ENCODE measurements at places on chromosomes 1 and 21.

GRCh38 chr1:60035921-60036320 lies 37.6 kb downstream of the C1orf87 start:
- no peak for DNase-seq

GRCh38 chr1:3066250-3066711 lies 2.7 kb upstream of the PRDM16 start:
- DNase-seq, result no peak

DNA sequence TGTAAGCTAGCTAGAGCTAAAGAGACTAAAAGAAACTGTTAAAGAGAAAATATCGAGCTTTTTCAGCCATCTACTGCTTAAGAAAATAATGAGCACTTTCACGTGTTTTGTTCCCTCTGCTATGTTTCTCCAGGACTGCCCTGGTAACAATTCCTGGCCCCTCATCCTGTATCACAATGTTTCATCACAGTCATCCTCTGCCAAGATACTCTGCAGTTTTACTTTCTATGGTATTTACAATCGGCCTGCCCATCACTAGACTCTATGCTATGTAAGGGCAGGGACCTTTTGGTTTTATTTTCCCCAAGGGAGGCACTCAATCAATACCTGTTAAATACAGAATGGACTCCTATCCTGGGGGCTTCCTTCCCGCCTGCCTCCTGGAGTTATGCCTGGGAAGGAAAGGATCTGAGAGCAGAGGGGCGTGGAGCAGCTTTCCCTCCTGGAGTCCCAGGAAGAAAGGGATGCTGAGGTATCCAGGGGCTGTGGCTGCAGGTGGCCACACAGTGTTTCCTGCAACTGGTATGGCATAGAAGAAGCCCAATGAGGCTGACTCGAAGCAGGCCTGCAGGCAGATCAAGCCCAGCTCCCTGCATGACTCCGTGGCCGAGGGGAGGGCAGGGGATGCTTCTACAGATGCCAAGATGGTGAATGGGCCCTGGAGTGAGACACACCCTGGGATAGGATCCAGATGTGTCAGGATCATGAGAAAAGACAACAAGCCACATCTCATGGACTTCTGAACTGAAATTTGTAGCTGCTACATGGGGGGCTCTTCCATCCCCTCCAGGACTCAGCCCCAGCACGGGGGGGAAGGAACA lies 52.9 kb downstream of the MATN1 start:
- DNase-seq, result no peak

DNA sequence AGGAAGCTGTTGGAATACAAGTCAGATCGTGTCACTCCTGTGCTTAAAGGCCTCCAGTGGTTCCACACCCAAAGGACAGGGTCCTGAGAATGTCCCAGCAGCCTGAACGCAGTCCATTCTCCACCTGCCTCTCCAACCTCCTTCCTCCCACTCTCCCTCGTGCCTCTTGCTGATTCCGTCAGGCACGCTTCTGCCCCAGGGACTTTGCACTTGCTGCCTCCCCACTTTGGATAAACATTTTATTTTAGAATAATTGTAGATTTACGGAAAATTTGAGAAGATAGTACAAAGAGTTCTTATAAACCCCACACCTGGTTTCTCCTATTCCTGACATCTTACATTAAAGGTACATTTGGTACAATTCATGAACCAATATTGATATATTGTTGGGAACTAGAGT lies 28.4 kb upstream of the LDLRAP1 start:
- no peak for DNase-seq

GRCh38 chr1:69513601-69514000 lies 54.1 kb upstream of the LRRC7 start:
- no peak for DNase-seq

- no peak for DNase-seq
Observed at GRCh38 chr1:79376106-79376505, 369.6 kb upstream of the ADGRL4 start.

- no peak for DNase-seq
Observed at GRCh38 chr1:183922197-183922596, 115.3 kb downstream of the COLGALT2 start.

GRCh38 chr1:43304771-43305300 lies 4.1 kb downstream of the TIE1 start:
- no peak for DNase-seq

- no peak for DNase-seq
Observed at GRCh38 chr1:215056584-215056983, 26.0 kb upstream of the KCNK2 start.

- DNase-seq, result no peak
Observed at GRCh38 chr21:36080386-36080785, 10.6 kb downstream of the CBR1 start.

GRCh38 chr1:201582705-201583442 lies 43.9 kb downstream of the NAV1 start:
- no peak for DNase-seq

GRCh38 chr1:154663471-154664060 lies 55.6 kb upstream of the ADAR start:
- no peak for DNase-seq

DNA sequence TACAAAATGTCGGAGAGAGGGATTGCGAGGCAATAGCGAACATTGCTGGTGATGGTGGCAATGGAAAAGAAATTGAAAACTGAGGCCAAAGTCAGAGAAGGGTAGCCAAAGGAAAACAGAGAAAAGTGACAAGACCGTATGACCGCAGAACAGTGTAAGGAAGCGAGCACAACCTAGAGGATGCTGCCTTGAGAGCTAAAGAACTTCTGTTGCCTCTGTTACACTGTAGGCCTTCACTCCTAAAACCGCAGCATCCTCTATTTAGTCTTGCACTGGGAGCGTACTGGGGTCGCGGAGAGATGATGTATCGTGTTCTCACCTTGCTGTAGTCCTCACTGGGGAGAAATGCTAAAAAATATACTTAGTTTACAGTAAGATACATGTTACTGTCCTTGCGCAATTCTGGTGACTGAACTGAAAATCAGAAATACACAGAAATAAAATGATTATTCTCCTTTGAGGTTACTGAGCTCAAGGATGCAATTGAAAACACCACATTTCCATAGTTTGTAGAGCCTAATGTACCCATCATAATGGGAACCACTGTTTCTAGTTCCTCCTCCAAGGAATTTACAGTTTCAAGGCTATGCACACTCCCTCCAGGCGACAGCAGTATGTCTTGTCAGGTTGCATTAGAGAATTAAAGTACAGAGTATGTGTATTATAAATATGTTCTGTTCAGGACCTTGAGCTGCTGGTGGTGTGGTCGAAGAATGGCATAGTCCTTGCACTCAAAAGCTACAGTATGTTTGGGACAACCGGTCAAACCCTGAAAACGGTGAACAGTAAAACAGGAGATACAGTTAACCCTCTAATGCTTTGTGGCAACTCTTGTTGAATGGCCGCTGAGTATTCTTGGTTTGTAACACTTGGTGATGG lies 1.3 kb downstream of the NEK7 start:
- DNase-seq, result peak; percentile 62

- DNase-seq, result no peak
Observed at GRCh38 chr1:24948079-24948827, 18.2 kb upstream of the RUNX3 start.

- no peak for DNase-seq
Observed at GRCh38 chr1:210236840-210237409, 4.3 kb downstream of the SERTAD4 start.

- DNase-seq, result no peak
Observed at GRCh38 chr1:30764939-30765555, 7.5 kb upstream of the LAPTM5 start.

GRCh38 chr1:225911191-225912130 lies 12.6 kb downstream of the PYCR2 start:
- no peak for DNase-seq

DNA sequence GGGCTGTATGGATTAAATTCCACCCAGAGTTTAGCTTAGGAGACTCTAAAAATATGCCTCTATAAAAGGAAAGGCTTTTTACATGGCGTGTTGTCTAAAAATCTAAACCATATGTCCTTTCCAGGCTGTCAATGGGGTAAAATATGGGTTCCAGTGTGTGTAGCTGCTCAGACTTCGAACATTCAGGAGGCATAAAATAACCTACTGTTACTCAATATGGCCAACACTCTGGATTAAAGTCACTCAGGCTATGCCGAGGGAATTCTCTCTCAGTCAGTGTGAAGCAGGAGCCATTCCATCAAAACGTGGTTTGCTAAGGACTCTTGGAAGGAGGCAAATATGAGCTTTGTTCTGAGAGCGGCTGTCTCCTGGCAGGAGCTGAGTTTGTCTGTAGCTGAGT lies 135.3 kb downstream of the RUNX1 start:
- no peak for DNase-seq

- no peak for DNase-seq
Observed at GRCh38 chr1:218948446-218948845, 225.2 kb upstream of the LYPLAL1 start.

GRCh38 chr21:42146273-42146805 lies 72.6 kb upstream of the ABCG1 start:
- no peak for DNase-seq

GRCh38 chr21:44666401-44667320 lies at the start of gene KRTAP12-2:
Gene KRTAP12-2, minus strand, starts transcription at chr21:44666927. Its CDS starts 41 bp downstream, at chr21:44666886.
- no peak for DNase-seq

DNA sequence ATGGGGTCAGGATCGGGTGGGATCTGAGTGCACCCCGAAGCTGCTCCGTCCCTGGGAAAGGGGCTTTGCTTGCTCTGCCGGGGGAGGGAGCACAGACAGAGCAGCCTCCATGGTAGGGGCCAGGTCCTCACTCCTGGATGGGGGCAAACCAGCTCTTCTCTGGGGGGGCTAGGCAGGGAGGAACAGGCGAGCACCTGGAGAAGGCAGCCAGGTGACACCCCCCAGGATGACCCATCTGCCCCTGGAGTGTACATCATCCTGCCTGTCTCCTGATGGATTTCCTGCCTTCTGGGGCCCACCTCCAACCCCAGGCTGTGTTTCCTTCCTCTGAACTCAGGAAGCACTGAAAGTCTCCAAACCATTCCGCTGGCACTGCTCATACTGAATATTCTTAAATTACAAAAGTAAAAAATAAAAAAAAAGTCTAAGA lies 248.0 kb downstream of the RHOU start:
- no peak for DNase-seq

DNA sequence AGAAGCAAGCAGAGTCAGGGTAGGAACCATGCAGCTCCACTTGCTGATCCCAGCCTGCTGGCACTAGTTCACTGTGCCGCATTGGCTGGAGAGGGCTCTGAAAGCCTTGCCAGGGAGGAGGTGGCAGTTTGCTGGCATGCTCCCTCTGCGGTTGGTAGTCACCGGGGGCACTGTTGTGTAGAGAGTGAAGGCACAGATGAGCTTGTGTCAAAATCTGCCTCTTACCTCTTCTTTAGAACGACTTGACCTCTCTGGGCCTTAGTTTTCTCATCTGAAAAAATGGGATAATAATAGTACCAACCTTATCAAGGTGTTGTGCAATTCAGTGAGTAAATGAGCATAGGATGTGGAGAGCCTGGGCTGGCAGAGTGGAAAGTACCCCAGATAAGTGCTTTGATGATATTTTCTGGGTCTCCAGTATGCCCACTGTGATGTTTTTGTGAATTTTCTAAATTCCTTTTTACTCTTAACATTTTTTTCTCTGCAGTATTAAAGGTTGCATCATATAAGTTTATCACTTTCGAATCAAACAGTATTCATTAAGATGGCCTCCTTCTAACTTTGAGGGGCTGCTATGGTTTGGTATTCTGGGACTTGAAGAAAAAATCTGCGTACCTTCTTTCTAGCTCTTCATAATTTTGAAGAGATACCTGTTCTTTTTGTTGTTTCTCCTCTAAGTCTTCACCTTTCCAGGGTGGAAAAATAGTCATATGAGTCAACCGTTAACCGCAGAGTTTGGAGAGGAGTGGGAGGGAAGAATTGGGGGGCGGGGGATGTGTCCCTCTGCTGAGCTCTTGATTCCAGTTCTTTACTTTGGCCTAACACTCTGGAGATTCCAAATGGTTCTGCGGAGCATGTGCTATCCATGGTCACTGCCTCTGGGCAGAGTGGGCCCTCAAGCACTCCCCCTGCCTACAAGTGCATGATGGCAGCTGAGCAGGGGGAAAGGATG lies 26.8 kb downstream of the SZRD1 start:
- DNase-seq, result no peak

- DNase-seq, result no peak
Observed at GRCh38 chr21:14300074-14300473, 82.9 kb downstream of the HSPA13 start.

DNA sequence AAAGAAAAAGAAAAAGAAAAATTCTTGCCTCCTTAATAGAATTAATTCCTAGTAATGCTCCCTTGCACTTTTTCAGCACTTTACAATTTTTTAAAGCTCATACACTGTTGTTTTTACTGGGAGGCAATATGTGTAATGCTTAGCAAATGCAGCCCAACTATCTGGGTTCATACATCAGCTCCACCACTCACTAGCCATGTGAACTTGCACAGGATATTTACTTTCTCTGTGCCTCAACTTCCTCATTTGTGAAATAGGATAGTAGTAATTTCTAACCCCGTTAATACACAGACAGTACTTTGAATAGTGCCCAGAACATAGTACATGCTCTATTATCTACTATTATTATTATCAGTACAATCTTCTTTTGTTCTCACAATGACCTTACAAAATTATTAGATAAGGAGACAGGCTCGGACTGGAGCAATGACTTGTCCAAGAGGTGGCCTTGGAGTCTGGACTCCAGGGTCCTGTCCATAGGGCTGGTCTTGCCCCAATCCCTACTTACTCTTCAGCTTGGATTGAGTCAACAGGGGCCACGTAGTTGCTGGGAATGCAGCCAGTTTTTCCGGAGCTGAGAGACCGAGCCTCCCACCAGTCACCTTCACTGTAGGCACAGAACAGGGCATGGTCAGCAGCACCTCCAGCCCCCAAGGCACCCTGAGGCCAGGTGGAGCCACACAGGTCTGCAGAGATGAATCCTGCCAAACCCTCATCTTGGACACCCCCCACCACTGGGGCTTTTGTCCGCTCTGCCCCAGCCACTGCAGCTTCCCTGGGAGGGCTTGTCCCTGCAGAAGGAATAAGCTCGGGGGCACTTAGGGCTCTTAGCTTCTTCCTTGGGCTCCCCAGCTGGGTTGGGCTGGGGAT lies 13.7 kb downstream of the FGR start:
- DNase-seq, result no peak

DNA sequence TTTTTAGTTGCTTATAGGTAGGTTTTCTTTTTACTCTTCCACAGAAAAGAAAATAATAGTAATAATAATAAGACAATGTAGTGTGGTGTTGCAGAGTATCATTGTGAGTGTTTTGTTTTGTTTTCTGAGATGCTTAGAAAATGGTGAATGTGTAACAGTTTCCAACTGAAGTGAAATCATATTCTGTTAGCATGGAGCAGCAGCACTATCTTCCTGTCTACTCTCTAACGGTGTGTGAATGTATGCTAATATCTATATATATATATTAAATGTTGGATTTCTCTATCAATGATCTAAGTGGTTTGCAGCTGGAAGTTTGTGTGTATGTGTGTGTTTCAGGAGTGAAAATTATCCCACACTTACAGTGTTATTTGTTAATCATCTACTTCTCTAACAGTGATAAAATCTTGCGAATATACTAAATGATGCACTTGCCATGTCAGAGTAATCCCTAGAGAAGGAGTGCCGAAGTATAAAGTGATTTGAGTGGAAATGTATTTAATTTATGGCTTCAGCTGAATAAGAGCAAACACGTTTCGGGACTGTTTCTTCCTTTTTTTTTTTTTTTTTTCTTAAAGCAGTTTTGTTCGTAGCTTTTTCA lies 377 bp downstream of the SAMD13 start:
- peak; percentile 24 for DNase-seq
